Stimulated activated CD4-positive, alpha-beta T cell treated with anti-CD3 and anti-CD28 coated beads, Interleukin-12 subunit alpha, Interleukin-12 subunit beta, amount 100 ng/mL, for 4 hours (primary cell): ENCODE measurements at places on chromosomes 2 and 18.
A peak's percentile ranks its signal among the peaks of the same experiment; 100 is the strongest.

DNA sequence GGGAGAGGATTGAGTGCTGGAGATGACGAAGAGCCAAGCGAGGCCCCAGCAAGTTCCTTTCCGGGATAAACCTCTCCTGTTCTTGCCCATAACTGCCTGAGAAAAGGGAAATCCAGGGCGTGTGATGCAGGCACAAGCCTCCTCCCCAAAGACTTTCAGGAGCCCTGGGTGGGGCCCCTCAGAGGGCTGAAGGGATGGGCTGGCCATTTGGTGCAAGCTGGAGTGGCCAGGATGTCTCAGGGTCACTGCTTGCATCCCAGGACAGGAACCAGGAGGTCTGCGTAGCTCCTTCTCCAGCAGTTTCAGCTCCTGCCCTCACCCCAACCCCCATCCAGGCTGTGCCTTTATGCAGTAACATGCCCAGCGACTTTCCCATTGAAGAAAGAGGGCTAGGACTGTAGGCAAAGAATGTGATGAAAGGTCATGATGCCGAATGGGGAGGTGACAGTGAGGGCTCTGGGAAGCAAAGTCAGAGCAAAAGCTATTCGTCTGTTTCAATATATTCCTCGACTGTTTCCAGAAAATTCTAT lies 80.2 kb downstream of the PXDN start:
- DNase-seq = no peak

GRCh38 chr2:172806493-172806892 lies 70.8 kb downstream of the RAPGEF4 start:
- DNase-seq = no peak

DNA sequence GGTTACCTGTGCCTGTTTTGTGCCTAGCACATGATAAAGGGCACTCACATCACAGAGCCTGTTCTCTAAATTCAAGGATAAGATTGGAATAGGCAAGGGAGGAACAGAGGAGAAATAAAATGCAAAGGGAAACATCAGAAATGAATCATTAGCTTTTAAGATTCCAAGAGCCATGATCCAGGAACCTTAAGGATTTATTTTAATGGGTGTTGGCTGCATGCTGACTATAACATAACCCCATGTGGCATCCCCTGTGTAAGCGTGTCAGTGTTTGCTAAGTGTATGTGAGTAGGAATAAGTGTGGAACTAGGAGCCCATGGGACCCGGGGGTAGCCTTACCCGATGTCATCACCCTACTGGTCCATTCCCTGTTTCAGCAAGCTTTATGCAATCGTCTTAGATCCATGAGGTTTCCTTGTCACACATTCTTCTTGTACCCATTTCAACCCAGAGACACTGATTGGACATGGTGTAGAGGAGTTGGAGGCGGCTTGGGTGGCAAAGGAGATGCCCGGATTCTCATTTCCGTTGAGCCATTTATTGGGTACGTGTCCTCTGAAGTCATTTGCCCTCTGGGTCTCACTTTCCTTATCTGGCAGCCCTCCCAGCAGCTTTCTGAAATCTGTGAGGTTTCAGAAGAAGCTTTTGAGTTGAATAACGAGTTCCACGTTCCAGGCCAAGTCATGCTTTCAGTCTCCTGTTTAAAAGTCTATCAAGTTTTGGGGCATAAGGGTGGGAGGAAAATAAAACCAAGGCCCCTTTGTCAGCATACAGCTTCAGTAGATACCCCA lies 117.0 kb downstream of the MGAT5 start:
- no peak for DNase-seq

GRCh38 chr18:46283895-46284295 lies 179.7 kb downstream of the HAUS1 start:
- DNase-seq = no peak

GRCh38 chr2:143632751-143633374 lies 503.6 kb downstream of the ARHGAP15 start:
- no peak for DNase-seq

GRCh38 chr18:79549638-79550000 lies 130.0 kb upstream of the CTDP1 start:
- DNase-seq = no peak

GRCh38 chr18:23068570-23069310 lies 66.5 kb upstream of the CABLES1 start:
- no peak for DNase-seq

DNA sequence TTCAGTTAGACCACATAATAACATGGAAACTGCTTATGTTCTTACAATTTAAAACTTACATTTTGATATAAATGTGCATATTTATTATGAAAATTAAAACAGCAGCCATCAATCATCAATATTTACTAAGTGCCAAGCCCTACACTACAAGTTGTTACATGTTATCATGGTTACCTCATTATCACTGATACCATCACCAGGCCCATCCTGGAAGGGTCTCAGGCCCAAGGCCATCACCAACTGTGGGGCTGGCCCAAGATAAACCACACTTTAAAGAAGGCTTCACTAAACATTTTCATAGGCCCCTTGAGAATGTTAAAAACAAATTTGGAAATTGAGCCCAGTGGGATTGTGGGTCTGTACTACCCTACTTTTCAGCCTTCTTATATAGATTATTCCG lies 6.4 kb downstream of the ITSN2 start:
- no peak for DNase-seq

- DNase-seq = no peak
These were observed 256.2 kb upstream of the SKOR2 start for GRCh38 chr18:47507651-47508050.

DNA sequence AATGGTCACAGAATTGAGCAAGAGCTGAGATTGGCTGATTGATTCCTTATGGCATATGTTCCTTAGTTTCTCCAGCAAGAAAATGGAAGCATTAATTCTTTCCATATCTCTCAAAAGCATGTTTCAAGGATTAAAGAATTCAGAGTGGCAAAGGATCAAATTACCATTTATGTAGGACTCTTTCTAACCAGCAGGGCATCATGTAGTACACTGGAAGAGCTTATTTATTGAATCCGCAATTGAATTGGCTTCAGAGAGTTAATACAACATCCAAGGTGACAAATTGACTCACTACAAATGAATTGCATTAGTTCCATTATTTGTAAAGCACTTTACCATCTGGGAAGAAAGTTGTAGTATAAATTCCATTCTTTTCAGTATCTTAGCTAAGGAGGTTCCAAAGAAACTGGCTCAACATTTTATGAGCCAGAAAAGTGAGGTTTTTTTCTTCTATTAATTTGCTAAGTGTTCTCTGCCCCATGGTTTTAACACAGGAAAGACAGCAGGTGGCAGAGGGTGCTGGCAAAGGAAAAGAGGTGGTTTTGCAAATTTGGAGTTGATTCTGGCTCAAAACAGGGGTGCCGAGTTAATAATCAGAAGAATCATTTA lies 409.9 kb downstream of the MTX2 start:
- no peak for DNase-seq

DNA sequence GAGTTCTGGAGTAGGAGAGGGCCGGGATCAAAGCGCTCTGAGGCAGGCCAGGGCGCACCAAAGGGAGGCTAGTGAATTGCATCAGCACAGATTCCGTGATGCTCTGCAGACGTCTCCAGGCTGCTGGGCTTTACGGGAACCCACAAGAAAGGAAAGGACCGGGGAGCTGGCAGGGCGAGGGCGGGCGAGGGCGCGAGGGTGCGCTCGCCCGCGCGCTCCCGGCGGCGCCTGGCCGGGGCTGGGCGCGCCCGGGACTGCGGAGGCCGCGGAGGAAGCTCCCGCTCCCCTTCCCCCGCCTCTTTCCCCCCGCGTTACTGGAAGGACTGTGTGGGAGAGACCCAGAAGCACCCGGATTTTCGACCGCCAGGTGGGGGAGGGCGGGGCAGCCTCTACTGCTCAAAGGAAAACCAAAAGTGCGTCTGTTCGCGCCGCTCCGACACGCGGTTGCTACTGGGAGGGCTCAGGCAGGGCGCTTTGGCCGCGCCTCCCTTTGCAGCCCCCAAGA lies 2.4 kb upstream of the FOSL2 start:
- peak; percentile 93 for DNase-seq

GRCh38 chr2:174844295-174844708 lies 80.0 kb upstream of the CHRNA1 start:
- no peak for DNase-seq

DNA sequence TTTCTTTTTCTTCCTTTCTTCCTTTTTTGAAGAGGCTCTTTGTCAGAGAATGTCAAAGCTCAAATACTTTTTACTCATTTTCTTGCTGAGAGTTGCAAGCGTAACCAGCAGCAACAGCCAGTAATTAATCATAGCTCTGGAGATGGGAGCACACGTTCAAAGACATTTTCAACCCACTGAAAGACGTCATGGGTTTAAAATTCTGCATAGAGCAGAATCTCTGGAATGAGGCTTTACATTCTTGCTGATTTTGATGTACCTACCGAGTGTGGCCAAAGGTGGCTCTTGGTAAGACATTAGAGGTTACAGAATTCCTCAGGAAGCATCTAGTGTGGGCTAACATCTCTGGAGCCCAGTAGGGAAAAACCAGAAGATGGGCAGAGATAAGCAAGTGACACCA lies 292.5 kb downstream of the MTX2 start:
- DNase-seq = no peak

DNA sequence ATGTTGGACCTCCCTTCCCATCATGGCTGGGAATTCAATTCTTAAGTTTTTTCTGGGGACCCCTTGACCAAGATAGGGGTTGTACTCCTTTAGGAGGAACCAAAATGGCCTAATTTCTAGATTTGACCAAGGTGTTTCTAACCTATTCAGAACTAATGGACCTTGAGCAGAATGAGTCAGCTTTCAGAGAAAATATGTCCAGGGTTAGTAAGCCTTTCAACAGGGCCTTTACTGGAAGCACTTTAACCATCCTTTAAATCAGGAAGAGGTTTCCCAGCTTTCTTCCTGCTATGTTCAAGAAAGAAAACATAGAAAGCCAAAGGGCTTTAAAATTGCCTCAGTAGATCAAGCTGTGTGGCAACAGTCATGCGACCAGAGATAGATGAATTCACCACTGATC lies 1184.9 kb upstream of the ACVR2A start:
- no peak for DNase-seq

DNA sequence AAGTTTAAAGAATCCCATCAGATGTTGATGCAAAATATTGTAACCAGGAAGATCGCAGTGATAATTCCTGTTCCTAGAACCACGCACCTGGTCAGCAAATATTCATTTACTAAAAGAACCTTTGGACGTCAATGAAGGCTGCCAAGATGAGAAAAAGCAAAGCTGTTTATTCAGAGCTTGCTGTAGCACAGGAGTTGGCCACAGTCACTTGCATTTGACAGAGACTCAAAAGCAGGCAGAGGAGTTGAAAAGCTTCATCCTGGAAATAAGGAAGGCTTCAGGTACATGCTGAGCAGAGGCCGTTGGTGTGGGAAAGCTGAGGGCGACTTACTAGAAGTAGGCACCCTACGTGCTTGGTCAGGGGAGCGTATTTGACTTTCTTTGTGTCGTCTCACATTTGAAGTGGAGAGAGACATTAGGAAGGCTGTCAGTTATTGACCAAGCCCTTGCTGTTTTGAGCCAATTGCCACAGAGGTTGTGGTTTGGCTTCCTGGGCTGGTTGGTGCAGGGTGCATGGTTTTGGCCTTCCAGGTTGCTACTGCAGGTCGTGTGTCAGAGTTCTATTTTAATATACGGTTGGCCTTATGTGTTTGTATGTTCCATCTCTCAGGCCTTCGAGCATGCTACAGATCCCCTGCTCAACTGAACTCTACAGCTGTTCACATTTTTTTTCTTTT lies 289.6 kb downstream of the METTL4 start:
- DNase-seq = no peak
